Activated CD4-positive, alpha-beta T cell treated with anti-CD3 and anti-CD28 coated beads, Interleukin-2, Interleukin-4, amounts not matched to agents 100 ng/mL and 50 ng/mL, durations not matched to agents 16 hours and 8 hours (primary cell): ENCODE measurements at places on chromosomes 3 and 15.
A peak's percentile ranks its signal among the peaks of the same experiment; 100 is the strongest.

- no peak for DNase-seq
Observed at GRCh38 chr3:124850212-124850611, 37.0 kb downstream of the ITGB5 start.

GRCh38 chr3:58141766-58142345 is 68.9 kb downstream of the DNASE1L3 start:
- no peak for DNase-seq

DNA sequence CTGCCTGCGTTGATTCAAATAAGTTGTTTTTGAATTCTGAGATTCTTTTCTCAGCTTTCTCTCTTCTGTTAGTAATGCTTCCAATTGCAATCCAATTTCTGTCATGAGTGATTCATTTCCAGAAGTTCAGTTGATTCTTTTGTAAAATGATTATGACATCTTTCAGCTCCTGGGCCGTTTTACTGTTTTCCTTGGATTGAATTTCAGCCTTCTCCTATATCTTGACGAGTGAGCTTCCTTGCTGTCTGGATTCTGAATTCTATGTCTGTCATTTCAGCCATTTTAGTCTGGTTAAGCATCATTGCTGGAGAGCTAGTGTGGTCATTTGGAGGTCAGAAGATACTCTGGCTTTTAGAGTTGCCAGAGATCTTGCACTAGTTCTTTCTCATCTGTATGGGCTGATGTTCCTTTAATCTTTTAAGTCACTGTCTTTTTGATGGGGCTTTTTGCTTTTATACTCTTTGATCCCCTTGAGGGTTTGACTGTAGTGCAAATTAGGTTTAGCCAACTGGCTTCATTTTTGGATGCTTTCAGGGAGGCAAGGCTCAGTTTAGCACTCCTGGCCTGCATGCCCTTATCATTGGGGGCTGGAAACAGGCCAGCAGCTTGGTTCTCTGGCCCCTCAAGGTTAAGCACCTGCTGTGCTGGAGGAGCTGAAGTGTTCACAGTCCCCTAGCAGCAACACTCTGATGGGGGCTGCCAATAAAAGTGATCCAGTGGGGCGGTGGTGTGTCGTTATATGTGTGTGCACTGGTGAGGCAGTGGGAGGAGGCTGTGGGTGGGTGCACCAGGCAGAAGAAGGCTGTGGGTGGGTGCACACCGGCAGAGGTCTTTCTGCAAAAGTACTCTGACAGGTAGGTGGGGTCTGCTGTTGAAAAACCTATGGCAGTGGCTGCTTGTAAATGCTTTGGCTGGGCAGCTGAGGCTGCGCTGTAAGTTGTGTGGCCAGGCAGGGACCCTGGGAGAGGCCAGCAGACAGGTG is 51.2 kb downstream of the MCTP2 start:
- DNase-seq, result no peak

DNA sequence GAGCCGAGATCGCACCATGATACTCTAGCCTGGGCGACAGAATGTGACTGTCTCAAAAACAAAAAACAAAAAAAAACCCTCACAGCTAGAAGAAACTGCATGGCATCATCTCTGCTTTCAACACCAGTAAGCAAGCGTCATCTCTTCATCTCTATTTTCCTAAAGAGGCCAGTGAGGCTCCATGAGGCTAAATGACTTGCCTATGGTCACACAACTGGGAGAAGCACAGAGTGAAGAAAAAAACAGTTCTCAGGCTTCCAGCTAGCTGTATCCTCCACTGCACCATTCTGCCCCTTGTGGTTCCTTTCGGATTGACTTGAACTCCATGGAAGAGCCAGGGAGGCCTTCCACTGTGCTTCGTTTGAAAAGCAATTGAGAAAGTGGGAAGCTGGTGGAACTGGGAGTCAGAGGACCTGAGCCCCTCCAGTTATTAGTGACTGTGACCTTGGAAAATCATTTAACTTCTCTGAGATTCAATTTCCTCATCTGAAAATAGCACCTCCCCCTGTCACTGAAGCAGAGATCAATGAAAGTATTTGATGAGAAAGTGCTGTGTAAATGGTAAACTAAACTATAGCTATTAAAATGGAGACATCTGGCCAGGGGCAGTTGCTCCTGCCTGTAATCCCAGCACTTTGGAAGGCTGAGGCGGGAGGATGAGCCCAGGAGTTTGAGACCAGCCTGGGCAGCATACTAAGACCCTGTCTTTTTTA is 32.1 kb upstream of the DENND4A start:
- no peak for DNase-seq

- no peak for DNase-seq
Observed at GRCh38 chr15:64574301-64575017, 114.1 kb downstream of the ZNF609 start.

GRCh38 chr3:9080163-9080562 is 116.9 kb upstream of the RAD18 start:
- peak; percentile 22 for DNase-seq

DNA sequence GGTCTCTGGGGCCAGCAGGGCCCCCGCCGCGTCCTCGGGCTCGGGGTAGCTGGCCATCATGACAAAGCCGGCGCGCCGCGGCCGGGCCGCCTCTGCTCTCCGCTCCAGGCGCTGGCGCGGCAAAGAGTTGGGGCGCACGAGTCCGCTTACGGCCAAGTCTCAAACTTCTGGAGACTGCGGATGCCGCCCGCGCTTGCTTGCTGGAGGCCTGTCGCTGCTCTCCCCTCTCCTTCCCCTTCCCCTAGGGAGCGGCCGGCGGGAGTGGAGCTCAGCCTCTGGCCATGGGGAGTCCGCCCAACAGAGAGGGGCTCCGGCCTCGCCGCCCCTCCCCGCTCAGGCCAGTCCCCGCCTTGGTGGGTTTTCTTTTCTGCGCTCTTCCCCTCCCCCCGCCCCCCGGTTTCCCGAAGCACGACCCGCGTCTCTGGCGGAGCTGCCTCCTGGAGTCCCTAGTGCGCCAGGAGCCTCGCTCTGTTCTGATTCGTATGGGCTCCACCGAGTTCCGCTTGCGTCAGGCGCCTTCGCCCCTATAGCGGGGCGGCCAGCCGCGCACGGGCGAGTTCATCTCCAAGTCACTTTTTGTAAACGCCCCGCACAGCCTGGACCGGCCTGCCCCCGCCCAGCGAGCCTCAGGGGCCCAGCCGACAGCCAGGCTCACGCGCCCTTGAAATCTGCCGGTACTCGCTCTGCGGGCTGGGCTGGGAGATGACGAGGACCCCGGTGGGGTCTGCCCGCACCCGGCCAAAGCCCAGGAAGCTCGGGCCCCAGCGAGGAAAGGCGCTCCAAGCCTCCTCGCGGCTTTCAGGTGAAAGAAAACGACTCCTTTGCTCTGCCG is at the start of the genes FOXL2 and FOXL2NB:
Gene FOXL2 (minus strand): TSS at position 475 of the 832 bp plus-strand sequence. CDS start 415 bp downstream, at position 60.
Gene FOXL2NB (plus strand): TSS at position 555 of the 832 bp plus-strand sequence. CDS start 148 bp downstream, at position 703.
- DNase-seq, result no peak

- DNase-seq, result peak; percentile 69
Observed at GRCh38 chr15:51380999-51381806, 39.7 kb downstream of the GLDN start.
